ENCODE measurements at places on chromosomes 7 and 10.
A peak's percentile ranks its signal among the peaks of the same experiment; 100 is the strongest.

DNA sequence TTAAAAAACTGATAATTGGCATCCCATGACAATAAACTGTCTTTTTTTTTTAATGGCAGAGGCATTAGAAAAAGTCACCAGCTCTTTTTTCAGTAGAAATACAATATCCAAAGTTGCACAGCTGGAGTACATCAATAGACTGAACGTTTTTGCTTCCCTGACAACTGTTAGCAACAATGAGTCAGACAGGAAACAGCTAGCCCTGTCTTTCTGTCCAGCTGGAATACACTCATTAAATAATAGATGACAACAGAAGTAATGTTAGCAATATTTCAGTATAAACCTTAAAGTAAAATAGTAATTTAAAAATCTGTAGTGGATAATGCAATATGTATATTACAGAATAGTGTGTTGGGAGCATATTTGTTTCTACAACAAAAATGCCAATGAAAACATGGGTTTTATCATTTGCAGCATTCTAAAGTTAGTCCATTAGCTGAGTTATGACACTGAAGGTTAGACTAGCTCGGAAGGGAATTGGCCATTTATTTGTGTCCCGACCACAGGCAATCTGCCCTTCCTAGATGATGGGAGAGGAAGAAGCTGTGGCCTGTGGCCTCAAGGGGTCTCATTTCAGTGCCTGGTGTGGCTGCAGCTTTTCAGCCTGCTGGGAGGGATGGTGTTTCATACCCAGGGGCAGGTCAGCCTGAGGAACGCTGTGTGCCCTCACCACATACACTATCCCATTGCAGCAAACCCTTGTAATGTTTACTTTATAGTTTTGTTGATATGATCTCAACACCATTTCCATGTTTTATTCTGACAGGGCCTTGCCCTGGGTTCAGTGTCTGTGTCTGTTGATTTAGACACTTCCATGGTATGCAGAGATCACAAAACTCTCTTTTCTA is 173.3 kb downstream of the SLC16A9 start:
- no peak for DNase-seq

- no peak for DNase-seq
These were observed 64.2 kb downstream of the DIP2C start for GRCh38 chr10:625333-625696.

GRCh38 chr10:77392851-77393250 is 244.8 kb downstream of the KCNMA1 start:
- DNase-seq, result no peak

- no peak for DNase-seq
These were observed 284.7 kb downstream of the HDAC9 start for GRCh38 chr7:18780266-18780665.

DNA sequence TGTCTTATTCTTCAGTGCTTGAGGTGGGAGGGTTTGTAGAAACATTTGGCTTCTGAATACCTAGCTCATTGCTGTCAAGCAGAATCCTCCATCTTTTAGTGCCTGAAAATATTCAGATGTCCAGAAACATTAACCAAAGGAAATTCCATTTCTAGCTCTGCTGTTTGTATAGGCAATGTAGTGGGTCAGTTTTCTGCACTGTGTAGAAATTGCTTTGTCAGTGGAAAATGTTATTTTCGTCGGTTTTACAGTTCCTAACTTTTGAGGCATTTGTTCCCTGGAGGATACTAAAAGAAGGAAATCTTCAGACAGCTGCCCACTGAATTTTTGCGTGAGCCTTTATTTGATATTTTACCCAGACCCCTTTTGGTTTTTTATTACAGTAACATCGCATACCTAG is 143.4 kb downstream of the TPST1 start:
- DNase-seq, result no peak

- DNase-seq, result no peak
These were observed 36.8 kb upstream of the CDC14C start for GRCh38 chr7:48887500-48887899.

DNA sequence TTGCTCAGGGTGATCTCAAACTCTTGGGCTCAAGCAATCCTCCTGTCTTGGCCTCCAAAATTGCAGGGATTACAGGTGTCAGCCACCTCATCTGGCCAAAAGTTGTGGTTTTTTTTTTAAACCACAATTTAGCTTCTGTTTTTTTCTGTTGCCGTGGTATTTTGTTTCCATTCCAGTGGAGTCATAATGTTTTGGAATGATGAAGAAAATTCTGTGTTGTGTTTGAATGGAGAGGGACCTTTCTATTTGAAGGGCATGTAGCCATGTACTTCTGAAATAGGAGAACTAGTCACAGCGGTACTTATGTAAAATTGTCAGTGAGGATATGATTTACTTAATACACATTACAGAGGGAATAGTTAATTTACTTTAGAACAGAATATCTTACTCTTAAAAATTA is 201.3 kb downstream of the ARL4A start:
- no peak for DNase-seq

DNA sequence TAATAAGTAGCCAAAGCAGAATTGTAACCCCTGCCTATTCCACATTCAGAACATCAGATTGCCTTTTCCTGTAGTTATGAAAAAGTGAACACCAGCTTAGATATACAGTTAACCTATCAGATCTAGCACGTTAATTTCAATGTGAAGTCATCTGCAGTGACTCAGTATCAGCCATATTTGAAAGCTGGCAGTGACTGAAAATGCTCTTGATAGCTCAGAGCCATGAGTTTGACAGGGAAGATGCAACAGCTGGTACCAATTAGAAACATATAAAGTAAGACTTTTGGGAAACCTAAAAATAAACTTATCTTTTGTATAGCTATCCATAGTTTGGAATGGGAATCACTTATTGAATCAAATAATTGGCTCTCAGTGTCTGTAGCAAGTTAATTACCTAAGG is 284.1 kb upstream of the NPSR1 start:
- no peak for DNase-seq

DNA sequence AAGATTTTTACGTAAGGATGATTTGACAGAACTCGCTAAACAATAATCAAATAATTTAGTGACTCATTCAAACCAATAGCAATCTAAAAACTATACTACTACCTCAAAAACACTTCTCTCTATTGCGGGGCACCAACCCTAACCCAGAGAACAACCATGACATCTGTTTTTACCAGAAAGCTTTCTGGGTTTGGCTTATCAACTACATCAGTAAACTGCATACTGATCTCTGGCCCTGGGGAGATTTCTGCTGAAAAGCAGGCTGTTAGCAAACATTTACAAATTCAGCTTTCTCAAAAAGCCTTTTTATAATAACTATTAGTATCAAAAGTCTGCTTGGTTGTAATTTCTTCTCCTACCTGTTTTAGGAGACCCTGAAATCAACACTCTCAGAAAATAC is 144.5 kb upstream of the ZWINT start:
- no peak for DNase-seq

DNA sequence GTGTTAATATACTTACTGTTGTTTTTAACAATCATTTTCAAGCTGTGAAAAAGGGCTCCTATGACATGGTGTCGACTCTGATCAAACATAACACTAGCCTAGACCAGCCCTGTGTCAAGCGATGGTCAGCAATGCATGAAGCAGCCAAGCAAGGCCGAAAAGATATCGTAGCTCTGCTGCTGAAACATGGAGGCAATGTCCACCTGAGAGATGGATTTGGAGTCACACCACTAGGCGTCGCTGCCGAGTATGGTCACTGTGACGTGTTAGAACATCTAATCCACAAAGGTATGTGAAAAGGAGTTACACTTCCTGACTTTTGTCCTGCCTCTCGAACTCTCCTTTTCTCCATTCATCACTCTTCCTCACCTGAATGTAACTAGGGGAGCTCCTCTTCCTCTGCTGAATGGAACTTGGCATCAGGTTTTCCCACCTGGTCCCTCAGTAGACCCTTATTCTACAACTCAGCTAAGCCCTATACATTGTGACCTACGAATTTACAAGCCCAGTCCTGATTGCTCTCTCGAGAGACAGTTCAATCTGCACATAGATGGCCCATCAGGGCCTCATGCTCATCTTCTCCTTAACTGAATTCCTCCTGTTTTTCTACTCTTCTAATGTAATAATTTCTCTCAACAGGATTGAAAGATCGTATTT is 23.0 kb downstream of the ASB15 start:
- peak; percentile 29 for DNase-seq

DNA sequence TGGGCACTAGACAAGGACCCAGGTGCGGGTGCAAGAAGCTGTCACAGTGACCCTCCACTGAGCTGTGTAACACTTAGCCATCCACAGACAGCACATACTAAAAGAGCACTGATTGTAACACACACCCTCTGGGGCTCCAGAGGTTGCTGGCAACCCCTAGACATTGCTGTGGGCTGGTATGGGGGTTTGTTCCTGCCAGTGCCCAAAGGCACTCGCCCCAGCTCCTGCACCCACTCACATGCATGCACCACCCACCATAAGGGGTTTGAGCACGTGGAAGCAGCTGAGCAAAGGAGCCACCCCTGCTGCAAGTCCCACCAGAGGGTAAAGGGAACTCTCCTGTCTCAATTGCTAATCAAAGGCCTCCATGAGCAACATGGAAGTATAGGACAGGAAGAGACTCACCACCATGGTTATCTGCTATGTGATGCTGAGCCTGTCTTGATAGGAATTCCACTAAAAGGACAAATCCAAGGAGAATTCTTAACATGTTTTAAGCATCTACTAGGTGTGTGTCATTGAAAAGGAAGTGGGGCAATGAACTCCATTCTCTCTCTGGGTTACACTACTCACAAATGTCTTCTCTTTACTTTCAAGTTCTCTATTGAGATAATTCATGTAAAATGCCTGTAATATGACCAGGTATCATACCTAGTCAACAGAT is 103.1 kb downstream of the GFRA1 start:
- no peak for DNase-seq

GRCh38 chr10:55500931-55501559 is 700.0 kb upstream of the PCDH15 start:
- no peak for DNase-seq

- DNase-seq, result no peak
These were observed 495.8 kb downstream of the PLXNA4 start for GRCh38 chr7:132080467-132080866.

- DNase-seq, result no peak
These were observed 75.0 kb downstream of the GOLGA7B start for GRCh38 chr10:97924678-97925077.
